ENCODE measurements at places on chromosomes 7 and 10. TPM values are rescaled to one million over a fixed set of nuclear protein-coding genes. Genes with fewer than 3 reads are reported as not detected.

DNA sequence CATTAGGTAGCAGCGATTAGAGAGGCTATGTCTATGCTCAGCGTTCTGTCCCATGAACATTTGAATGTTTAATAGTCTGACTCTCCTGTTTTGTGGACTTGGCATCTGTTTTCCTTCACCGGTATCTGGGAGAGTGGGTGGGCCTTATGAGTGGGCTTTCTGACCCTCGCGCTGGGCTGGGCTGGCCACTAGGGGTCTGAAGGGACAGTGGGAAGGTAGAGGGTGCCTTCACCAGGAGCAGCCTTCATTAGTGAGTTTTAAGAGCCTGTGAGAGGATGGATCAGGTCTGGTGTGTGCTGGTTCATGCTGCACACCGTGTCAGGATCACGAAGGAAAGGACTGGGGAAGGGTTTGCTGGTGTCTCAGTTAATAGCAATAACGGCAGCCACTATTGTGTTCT lies 33.4 kb downstream of the DCLRE1A start:
- DNase-seq = no peak

GRCh38 chr10:47346581-47347302 lies 1.4 kb upstream of the RBP3 start:
- no peak for DNase-seq

GRCh38 chr7:78326189-78326588 lies 527.6 kb downstream of the PHTF2 start:
- no peak for DNase-seq

DNA sequence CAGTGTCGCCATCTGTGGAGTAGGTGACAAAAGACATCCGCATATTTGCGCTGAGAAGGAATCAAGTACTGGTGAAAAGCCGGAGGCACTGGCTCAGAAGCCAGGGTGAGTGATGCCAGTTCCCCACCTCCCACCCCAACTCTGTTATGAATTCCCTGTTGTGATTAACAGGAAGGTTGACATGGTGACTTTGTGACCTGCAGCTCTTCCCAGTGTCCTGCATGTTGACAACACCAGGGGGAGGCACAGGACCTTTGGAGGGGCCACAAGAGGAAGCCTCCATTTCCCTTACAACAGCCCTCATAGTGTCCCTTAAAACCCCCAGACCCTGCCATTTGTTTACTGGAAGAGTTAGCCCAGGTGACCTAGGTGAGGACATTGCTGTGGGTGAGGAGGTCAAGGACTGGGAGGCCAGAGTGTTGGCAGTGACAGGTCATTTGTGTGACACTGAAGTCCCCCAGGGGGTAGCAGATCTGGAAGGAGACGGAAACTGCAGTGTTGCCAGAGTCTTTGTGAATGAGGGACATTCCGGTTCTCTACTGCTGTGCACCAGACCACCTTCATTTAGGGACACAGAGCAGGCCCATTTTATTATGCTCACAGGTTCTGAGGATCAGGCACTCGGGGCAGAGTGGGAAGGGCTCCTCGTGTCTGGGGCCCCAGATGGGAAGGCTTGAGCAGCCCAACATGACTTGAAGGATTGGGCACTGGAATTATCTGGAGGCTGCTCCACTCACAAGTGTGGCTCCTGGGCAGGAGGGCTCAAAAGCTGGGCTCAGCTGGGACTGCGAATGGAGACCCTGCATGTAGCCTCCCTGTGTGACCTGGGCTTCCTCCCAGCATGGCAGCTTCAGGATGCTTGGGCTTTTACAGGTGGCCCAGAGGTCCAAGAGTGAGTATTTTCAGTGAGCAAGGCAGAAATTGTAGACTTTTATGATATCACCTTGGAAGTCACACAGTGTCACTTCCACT lies 13.0 kb upstream of the ANTXRL start:
- no peak for DNase-seq

DNA sequence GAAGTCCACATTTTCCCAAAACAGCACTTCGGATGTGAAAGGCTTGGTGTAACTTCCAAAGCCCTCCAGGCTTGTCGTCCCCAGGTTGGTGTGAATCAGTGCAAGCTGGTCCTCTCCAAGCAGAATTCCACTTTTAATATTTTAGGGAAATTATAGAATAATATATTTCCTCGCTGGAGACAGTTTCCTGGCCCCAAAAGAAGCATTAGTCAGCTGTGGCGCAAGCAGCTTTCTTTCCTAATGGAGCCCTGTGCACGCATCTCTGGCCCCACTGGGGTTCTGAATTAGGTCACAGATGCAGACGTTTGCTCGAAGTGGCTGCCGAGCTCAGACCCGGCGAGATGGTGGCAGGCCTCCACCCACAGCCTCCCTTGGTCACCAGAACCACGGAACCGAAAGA lies 33.3 kb upstream of the MNX1 start:
- DNase-seq = no peak

DNA sequence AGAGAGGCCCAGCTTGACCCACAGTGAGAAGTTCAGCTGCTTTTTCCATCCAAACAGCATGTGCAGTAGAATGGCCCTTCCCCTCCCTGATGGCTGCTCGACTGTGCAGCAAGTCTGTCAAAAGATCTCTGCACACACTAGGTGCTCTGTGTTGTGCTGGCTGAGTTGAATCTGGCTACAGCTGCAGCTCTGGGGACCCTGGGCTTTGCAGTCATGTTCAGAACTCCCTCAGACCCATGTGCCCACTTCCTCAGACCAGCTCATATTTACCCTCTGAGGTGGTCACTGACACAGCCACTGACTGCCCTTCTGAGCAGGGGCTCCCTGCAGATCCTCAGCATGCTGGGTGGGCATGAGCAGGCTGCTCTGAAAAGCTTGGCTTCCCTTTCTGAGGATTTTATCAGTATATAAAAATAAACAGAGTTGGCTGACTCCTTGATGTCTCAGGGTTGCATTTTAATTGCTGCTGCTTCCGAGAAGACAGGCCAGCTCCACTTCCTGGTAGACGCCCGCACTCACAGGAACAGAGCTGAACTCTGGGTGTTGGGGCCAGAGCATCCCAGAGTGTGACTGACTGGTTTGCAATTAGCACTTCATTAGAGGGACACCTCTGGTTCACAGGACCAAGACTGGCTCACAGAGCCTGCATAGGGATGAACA lies 507.9 kb downstream of the RPS24 start:
- DNase-seq = no peak

- DNase-seq = no peak
Measured at GRCh38 chr7:101823096-101823495, 5.7 kb downstream of the CUX1 start.

DNA sequence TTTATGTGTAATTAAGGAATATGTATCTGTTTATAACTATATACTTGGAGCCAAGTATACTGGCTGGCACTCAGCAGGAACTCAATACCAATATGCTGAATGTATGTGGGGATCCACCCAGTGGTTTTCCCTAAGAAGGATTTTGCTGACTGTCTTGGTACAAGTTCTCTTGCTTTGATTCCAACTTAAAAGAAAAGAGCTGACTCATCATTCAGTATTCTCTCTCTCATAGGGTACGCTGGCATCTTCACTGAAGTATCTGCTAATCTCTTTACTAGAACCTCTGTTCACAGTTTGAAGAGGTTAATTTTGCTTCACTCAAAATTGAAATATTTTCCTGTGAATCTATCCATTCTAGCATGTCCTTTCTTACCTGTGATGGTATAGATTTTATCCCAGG lies 1044.8 kb downstream of the CNTNAP2 start:
- no peak for DNase-seq

- no peak for DNase-seq
Measured at GRCh38 chr7:115009736-115010440, 88.0 kb downstream of the MDFIC start.

- DNase-seq = no peak
Measured at GRCh38 chr7:31692451-31692850, 5.4 kb downstream of the PPP1R17 start.

The ADAM12 gene
- 15.4 TPM for total RNA-seq

The PLXDC2 gene
- total RNA-seq = 0.92 TPM

The GIMAP6 gene
- 82.2 TPM for total RNA-seq
